ENCODE measurements at places on chromosomes 5 and 9. TPM values are rescaled to one million over a fixed set of nuclear protein-coding genes. Genes with fewer than 3 reads are reported as not detected.

DNA sequence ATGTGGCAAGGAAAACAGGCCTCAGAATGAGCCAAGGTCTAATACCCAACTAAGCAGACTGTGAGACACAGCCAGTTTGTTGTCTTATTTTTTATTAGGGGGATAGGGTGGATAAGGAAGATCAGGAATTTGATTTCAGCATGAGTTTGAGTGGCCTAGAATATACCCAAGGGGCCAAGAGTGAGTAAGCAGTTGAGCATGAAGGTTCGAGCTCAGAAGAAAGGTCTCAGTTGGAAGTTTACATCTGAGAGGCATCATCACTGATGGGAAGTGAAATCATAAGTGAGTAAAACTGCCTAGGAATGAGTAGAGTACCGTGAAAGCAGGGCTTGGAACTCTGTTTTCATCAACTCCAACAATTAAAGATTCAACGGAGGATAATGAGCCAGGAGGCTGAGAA, 12.6 kb downstream of the PSMD5 start:
- no peak for DNase-seq

GRCh38 chr9:86072394-86072877, 26.9 kb downstream of the GOLM1 start:
- DNase-seq = no peak

DNA sequence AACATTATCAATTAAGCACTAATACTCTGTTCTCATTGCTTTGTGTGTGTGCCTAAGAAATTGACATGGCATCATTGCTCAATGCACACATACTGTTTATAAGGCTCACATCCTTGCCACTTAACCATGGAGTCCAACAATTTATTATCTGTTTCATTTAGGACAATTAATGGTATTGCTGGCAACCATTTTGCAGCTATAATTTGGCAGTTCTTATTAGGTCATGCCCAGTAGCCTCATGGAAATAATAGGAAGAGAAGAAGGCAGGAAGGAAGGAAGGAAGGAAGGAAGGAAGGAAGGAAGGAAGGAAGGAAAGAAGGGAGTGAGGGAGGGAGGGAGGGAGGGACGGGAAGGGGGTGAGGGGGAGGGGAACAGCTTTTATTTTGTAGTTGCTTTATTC, 285.5 kb upstream of the SLC24A2 start:
- no peak for DNase-seq

- no peak for DNase-seq
Observed at GRCh38 chr9:2234371-2234893, 219.3 kb downstream of the SMARCA2 start.

DNA sequence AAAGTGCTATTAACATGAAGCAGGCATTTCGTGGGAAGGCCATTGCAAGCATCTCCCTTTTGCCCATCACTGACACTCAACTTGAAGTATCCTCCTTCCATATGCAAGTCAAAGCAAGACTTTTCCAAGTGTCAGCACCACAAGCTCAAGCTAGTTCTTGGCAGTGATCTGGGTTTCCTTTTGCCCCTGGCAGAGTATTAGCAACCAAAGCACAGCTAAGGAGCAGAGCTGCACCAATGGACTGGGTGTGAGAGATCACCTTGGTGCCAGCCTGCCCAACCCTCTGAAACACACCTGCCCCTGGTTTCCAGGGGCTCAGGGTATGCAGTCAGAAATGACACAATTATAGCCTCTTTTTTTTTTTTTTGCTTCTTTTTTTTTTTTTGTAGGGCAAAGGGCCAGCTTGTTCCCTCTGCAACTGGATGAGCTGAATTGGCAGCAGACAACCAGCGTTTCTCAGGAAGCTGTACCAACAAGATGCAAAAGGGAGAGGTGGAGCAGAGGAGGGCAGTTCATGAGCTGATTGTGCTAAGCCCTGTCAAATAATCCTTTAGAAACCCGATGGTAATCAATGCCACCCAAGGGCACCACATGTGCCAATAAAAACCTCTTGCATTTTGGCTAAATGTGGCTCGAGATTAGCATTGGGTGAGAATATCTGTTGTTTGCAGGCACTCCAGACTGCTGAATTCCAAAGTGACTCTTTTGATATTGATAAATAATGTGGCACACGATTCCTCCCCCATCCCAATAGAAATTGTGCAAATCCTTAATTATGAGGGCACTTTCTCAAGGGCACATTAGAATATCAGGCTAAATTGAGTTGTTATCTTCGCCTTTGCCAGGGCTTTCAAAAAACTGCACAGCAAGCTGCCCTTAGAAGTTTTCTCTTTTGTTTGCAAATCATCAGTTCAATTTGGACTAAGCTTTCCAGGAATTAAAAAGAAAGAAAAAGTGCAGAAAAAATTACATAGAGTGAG, 192.4 kb downstream of the GAS1 start:
- no peak for DNase-seq

Gene ENTR1
- total RNA-seq = 19.9 TPM

GRCh38 chr9:110994771-110995241, 43.5 kb downstream of the LPAR1 start:
- DNase-seq = no peak

DNA sequence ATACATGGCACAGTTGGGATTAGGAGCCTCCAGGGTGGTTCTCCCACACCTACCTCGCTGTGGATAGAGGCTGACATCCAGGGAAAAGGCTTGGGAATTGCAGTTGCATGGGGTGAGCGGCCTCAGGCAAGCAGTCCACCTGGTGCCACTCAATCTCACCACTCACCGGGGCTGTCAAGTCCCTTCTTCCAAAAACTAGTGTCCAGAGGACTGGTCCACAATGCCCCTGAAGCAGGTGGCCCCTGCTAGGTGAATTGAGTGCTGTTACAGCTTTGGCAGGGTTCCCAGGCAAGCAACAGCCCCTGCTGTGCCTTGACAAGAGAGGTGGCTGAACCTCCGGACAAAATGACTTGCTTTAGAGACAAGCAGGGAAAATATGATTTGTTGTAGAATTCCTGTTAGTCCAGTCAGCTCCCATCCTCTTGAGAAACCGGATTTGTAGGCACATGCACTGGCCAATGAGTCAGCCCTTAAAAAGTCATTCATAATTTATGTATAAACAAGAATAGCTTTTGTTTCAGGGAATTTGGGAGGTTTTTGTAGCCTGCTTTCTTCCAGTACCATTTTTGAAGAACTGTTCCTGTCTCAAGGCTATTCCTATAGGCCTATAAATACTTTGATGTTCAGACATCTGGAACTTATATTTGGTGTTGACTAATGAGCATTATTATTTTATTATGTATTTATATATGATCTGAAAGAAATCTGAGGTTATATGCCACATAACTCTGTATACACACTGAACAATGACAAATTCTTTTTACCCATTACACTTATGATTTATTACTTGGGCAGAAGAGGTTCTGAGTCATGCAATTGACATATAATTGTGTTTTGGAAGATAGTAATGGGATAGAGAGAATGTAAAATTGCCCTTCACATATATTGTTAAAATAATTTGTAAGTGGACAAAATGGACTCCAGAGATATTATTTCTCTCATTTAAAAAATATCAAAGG, 411.1 kb downstream of the ACTL7B start:
- DNase-seq = peak; percentile 41

Gene PCDHAC2
- total RNA-seq = 11.6 TPM

GRCh38 chr5:2138896-2139295, 256.2 kb upstream of the IRX4 start:
- DNase-seq = no peak

Measured in prostate gland (tissue), 2 donors.